ENCODE measurements at places on chromosomes 4 and X. TPM values are rescaled to one million over a fixed set of nuclear protein-coding genes. Genes with fewer than 3 reads are reported as not detected.

DNA sequence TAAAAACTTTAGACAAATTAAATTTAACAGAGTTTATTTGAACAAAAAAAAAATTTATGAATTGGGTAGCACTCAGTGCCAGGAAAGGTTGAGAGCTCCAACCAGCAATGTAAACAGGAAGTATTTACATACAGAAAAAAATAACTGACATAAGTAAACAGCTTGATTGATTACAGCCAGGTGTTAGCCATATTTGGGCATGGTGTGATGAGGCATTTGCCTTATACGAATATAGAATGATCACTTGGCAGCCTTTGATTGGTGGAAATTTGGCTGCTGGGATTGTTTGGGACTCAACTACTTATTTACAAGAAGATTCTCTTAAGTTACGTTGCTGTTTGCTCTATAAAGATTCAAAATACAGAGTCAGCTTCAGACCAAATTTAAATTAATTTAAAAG lies 172.0 kb downstream of the ADAM29 start:
- no peak for DNase-seq

MGARP gene
- not detected for total RNA-seq

DNA sequence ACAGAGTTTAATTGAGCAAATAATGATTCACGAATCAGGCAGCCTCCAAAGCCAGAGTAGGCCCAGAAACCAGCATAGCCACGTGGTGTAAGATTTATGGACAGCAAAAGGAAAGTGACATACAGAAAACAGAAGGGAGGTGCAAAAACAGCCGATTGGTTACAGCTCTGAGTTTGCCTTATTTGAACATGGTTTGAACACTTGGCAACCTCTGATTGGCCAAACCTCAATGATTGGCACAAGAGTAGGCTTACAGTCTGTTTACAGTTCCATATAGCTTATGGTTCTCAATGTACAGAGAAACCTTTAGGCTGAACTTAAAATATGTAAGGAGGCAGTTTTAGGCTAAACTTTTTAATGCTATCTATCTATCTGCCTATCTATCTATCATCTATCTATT lies 394.8 kb downstream of the CFAP47 start:
- no peak for DNase-seq

GRCh38 chr4:176137631-176138030 lies 57.8 kb downstream of the SPATA4 start:
- no peak for DNase-seq

DNA sequence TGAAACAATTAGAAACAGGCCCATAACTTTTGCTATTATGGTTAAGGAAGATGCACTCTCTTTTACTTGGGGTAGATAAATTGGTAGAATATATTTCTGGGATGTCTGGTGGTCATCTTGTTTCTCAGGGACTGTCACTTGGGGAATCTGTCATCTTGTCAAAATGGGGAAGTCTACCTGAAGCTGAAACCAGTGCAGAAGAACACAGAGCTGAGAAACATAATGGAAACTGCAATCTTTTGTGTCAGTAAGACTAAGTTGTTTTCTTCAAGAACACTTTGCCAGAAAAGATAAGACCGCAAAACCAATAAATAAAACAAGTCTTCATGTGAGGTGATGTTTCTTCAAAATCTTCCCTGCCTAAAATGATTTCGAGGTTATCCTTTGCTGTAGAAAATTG lies 92.0 kb downstream of the NAA11 start:
- no peak for DNase-seq

MGST2 gene
- 99.1 TPM for total RNA-seq

DNA sequence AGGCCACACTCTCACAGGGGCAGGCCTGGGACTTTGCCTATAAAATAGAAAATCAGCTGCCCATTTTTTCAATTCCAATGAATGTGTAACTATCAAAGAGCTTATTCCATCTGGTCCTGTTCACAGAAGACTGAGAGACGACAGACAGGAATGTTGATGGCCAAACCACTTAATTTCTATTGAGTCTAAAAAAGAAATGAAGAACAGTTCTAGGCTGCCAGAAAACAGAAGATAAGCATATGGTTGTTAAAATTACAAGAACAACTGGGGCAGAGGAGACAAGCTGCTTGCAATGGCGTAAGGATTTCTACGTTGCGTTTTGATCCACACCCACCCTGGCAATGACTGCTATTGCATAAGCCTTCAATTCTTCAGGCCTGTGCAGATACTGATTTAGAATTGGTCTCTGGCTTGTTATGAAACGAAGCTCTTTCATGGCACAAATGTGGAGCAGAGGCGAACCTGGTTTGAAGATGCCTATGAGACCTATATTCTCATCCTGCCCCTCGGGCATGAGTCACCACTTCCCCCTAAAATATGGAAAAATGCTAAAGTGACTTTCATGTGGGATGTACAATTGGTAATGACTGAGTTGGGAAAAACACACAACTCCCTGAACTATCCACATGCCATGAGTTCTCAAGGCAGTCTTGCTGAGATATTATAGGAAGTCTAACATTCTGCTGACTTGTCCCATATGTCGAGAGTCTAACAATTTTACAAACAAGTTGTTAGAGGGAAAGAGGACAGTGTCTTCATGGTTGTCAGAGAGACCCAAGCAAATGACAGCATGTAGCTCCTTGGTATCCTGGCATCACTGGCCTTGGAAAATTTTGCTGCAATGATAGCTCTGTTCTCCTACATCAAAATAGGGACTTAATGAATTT lies 37.9 kb upstream of the SORBS2 start:
- no peak for DNase-seq

DGKK gene
- total RNA-seq = not detected

DNA sequence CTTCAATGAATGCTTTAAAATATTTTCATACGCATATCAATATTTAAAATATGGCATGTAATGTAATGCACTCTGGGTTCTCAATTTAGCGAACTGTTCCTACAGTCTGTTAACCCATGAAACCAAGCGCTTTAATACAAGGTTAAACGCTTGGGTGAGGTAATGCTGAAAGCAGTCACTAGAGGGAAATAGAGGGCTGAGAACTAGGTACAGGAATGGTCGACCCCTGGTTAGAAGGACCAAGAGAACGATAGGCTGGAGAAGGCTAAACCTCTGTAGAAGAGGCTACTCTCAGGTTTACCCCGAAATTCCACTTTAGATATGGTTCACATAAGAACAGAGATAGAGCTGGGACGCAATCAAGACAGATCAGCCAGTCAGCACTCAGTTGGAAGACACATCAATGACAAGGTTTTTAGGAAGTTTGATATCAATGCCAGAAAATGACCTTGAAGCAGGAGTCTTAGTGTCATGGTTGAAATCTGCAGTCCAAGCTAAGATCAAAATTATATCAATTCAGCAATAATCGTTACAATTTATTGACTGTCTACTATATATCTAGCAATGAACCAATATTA lies 26.9 kb downstream of the ARSJ start:
- no peak for DNase-seq

PASD1 gene
- not detected for total RNA-seq

DNA sequence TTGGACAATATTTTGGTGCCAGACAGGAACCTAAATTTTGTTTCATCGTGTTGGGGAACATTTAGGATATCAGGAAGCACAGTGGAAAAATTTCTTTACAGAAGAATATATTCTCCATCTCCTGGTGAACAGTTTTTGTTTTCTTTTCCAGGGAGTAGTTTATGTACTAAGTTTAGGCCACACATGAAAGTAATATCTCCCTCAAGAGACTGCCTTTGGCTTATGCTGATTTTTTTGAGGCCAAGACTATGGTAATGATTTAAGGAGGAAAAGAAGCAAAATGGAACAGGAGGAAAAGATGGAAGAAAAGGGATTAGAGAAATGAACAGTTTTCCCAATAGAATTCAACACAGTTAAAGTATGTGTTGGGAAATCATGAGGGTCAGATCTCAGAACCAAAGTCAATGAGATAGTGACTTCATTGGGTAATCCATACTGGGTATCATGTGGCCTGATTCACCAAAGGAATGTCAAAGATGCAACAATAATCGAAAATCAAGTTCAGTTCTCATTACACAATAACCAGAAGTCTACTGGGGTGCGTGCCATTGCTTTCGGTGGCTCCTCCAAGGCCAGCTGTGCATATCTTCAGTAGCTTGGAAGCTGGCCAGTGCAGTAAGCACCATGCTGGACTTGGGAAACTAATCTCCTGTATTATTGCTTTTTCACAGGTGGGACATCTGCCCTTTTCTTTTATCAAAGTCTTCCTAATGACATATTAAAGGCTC lies 234.8 kb downstream of the COL25A1 start:
- DNase-seq = no peak

- DNase-seq = peak; percentile 81
Observed at GRCh38 chr4:74228691-74229640, 71.0 kb downstream of the MTHFD2L start.

DNA sequence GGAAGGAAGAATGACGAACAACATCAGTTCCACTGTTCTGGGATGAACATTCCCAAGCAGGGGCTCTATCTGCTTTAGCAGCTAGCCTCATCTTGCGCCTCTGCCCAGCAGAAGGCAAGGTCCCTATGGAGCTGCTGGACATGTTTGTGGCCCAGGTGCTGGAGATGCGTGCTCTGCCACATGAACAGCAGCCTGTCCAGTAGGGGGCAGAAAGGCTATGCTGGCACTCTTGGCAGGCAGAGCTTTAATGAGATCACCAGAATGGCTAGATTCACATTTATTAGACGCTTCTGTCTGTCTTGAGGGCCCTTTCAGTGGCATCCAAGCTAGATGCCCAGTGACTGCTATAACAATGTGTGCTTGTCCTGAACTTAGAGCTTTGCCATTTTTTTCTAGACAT lies 1826.0 kb downstream of the STIM2 start:
- no peak for DNase-seq

DNA sequence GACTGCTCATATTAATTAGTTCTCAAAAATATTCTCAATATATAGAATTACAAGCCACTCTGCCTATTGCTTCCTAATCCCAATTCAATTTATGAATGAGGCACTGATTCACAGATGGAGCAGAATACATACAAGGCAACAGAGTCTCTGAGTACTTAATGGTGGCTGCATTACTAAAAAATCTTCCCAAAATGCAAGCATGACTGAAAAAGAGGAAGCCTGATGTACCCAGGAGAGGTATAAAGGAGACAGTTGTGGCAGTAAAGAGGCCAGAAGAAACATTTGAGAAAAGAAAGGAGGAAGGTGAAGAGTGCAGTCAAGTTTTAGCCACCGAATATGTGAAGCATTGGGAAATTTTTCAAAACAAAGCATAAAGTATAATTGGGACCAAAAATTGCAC lies 163.2 kb upstream of the INTU start:
- no peak for DNase-seq

GRCh38 chr4:120202222-120202621 lies 135.6 kb upstream of the MAD2L1 start:
- DNase-seq = no peak

GRCh38 chrX:26442340-26442739 lies 226.4 kb downstream of the MAGEB5 start:
- DNase-seq = no peak

GRCh38 chrX:106415276-106415895 lies 196.4 kb upstream of the RADX start:
- DNase-seq = peak; percentile 10

DNA sequence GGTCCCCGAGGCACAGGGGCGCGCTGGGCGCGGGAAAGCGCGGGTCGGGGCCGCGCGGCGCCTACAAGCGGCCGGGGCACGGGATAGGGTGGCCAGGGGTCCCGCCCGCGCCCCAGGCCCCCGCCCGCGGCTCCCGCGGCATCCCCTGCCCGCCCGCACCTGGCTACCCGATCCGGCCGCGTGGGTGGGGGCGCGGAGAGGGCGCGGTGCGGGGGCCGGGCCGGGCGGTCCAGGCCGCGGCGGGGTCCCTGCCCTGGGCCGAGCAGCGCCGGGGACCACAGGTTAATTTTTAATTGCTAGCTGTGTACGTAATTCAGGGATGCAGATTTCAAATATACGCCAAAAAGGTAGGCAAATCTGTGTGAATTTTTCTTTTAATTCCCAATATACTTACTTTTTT lies 44.3 kb upstream of the FAM47C start:
- no peak for DNase-seq

DNA sequence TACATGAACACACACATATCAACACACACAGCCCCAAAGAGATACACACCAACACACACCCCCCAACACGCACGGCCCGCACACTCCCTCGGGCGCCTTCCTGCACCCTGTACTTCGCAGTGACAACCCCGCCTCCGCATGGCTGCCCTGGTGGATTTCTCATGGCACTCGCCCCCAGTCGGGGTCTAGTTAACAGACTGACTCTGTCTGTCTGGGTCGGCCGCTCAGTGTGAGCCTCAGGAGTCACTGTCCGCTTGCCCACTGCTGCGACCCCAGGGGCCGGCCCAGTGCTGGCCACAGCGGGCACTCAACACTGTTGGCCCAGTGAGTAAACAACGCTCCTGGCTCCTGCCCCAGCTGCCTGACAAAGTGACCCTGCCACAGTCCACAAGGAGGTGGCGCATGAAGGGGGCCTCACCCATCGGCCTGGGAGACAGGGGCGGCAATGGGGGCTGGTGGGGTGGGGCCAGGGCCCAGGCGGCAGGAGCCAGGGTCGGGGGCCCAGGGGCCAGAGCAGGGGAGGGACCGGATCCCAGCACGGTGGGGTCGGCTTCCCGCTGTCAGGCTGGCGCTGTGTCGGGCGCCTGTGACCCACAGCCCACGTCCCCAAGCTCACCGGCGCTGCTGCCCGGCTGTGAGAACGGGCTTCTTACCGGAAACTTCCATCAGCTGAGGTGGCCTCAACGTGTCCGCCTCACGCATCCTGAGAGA lies 40.2 kb upstream of the MAN2B2 start:
- DNase-seq = no peak

Measured in left colon (tissue), 2 donors.